ENCODE measurements at places on chromosomes 2 and 18. TPM values are rescaled to one million over a fixed set of nuclear protein-coding genes. Genes with fewer than 3 reads are reported as not detected.
A peak's percentile ranks its signal among the peaks of the same experiment; 100 is the strongest.

DNA sequence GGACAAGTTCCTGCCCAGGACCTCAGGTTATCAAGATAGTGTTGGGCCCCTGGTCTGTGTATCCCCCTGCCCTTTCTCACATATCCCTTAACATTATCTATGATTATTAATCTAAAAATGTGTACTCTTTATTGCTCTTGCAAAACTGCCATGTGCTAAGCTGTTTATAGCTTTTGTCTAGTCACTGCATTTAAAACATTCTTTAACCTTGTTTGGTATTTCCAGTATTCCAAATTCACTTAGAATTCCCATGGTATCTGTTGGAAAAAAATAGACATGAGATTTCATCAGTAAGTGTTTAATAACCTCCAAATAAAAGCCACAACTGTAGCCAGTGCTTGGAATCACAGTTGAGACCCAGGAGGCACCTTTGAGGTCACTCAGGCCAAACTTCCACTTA, 16.2 kb upstream of the GLS start:
- DNase-seq = peak; percentile 32

DNA sequence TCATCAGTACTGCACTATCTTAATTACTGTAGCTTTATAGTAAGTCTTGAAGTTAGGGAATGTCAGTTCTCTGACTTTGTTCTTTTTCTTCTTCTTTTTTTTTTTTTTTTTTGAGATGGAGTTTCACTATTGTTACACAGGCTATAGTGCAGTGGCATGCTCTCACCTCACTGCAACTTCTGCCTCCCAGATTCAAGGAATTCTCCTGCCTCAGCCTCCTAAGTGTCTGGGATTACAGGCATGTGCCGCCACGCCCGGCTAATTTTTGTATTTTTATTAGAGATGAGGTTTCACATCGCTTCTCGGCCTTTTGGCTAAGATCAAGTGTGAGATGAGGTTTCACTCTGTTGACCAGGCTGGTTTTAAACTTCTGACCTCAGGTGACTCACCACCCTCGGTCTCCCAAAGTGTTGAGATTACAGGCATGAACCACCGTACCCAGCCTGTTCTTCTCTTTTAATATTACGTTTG, 41.9 kb upstream of the TANC1 start:
- peak; percentile 78 for DNase-seq

GRCh38 chr2:9538000-9538507, 17.6 kb downstream of the ADAM17 start:
- DNase-seq = peak; percentile 91

DNA sequence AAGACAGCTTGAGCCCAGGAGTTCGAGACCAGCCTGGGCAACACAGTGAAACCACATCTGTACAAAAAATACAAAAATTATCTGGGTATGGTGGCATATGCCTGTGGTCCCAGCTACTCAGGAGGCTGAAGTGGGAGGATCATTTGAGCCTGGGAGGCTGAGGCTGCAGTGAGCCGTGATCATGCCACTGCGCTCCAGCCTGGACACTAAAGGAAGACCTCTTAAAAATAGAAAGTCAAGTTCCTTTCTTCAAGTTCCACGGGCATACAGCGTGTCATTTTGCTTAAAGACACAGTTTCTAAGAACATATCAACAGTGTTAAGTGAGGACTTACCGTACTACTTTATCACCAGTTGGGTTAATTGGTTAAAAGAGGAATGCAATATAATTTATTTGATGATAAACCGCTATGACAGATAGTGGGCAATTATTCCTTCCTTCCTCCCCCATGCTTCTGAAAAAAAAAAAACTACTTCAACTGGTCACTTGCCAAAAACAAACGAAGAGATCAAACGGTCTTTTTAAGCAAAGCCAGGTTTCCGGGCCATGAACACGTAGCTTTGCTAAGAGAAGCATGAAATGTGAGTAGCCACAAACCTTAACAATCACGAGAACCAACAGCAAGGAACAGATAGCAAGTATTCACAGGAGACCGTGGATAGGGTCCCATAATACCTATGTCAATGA, 21.4 kb downstream of the AP1S3 start:
- DNase-seq = no peak

Gene UGT1A7
- not detected for total RNA-seq

Gene KRTCAP3
- not detected for total RNA-seq

Gene HJURP
- 1.4 TPM for total RNA-seq
